ENCODE measurements at places on chromosomes 11 and 22. TPM values are rescaled to one million over a fixed set of nuclear protein-coding genes. Genes with fewer than 3 reads are reported as not detected.
A peak's percentile ranks its signal among the peaks of the same experiment; 100 is the strongest.

SCGB1D2 gene
- not detected for total RNA-seq

OR5B21 gene
- total RNA-seq: not detected

CATSPERZ gene
- not detected for total RNA-seq

CENPM gene
- total RNA-seq: 5.7 TPM

DNA sequence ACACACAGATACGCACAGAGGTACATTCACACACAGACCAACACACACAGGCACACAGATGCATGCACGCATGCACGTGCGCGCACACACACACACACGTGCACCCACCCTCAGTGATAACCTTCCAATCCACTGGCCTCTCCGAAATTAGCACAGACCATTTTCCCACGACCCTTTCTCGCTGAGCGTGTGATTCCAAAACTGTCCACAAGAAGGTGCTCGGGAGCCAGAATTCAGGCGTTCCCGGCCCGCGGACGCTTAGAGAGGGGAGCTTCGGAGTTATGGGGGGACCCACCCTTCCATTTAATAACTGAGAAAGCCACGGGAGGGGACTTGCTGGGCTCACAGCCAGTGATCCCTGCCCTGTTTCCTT lies 33.8 kb upstream of the SLC35C1 start:
- peak; percentile 76 for DNase-seq

DNA sequence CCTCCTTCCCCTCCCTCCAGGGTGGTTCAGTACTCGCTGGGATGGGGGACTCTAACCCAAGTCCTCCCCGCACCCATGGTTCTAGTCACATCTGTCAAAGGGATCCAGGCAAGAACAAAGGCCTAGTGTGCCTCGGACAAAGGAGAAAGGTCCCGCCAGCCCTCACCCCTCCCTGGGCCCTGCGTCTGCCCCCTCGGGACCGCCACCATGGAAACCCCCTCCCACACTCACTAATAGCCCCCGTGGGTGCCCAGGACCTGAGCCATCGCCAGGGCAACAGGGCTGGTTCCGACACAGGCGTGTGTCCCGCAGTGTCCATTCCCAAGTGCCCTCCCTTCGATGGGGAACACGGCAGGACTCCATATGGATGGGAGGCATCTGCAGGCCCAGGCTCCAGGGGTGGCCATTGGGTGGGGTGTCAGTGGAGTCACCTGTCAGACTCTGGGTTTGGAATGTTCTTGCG lies 5.1 kb upstream of the CARNS1 start:
- DNase-seq: no peak

GRCh38 chr11:134373591-134374052 lies 38.4 kb downstream of the B3GAT1 start:
- DNase-seq: no peak

DNA sequence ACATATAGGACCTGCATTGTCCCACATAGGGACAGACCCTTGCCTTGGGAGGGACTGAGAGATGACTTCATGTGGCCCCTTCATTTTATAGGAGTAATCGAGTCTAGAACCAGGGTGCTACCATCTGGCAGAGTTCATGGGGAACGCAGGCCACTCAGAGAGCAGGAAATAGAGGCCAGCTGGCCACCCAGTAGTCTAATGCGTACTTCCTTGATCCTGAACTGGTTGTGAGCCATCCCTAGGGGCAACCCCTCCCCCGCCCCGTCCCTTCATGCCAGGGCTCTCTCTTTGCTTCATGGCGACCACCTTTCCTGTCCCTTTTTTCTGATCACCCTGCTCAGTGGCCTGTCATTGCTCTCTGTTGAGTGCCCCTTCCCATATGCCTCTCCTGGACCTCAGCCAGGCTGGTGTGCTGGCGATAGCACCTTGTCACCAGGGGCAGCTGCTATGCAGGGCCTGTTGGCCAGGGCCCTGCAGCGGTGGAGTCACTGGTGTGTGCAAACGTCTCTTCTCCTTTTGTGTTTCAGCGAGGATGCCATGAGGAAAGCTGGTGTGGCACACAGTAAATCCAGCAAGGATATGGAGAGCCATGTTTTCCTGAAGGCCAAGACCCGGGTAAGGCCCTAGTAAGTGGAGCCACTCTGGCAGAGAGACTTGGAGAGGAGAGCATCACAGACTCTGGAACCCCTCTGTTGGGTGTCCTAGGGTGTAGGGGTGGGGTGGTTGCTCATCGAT lies 29.3 kb downstream of the MED15 start:
- DNase-seq: no peak
